ENCODE measurements at places on chromosomes 6 and 20. TPM values are rescaled to one million over a fixed set of nuclear protein-coding genes. Genes with fewer than 3 reads are reported as not detected.
A peak's percentile ranks its signal among the peaks of the same experiment; 100 is the strongest.

Gene TBXT
- total RNA-seq: not detected

Gene GABRR1
- not detected for total RNA-seq

Gene BTN1A1
- total RNA-seq: not detected

Gene BEND6
- total RNA-seq: 0.24 TPM

Gene HTR1B
- not detected for total RNA-seq

Gene BCLAF1
- 109 TPM for total RNA-seq

Gene SMLR1
- total RNA-seq: not detected

Gene IMPG1
- not detected for total RNA-seq

GRCh38 chr20:24795436-24795835 is 153.6 kb upstream of the CST7 start:
- DNase-seq: peak; percentile 23

DNA sequence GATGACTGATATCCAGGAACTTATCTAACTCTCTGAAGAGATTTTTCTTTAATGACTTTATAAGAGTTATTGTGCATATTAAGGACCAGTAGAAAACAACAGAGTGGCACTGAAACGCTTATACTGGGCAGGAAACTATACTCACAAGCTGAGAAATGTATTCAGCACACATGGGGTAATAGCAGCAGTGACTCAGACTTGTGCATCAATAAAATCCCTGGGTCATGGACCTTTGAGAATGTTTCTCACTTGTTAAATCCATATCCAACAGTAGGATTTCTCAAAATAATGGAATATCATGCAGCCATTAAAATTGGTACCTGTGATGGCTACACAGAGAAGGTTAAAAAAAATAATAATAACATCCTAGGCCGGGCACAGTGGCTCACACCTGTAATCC is 219.5 kb downstream of the BTBD9 start:
- no peak for DNase-seq

- DNase-seq: no peak
Observed at GRCh38 chr6:49552596-49552995, 2.1 kb downstream of the C6orf141 start.

DNA sequence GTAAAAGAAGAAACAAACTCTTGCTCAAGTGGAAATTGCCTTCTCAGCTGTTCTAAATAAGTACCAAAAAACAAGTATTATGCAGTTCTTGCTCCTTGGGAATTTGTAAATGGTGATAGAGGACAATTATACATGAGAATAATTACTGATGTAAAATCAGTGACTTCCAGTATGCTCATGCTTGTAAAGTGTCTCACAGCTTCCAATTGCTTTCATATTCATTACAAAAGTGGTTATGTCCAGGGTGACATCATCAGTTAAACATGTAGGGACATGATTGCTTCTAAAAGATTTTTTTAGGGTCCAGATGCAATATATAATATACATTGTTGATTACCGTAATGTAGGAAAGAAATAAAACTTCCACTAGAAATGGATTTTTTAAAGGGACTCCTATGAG is 122.8 kb upstream of the B3GAT2 start:
- DNase-seq: no peak

- no peak for DNase-seq
Observed at GRCh38 chr20:57244627-57245214, 21.7 kb downstream of the BMP7 start.

GRCh38 chr20:16500197-16500596 is 73.1 kb downstream of the KIF16B start:
- DNase-seq: no peak

DNA sequence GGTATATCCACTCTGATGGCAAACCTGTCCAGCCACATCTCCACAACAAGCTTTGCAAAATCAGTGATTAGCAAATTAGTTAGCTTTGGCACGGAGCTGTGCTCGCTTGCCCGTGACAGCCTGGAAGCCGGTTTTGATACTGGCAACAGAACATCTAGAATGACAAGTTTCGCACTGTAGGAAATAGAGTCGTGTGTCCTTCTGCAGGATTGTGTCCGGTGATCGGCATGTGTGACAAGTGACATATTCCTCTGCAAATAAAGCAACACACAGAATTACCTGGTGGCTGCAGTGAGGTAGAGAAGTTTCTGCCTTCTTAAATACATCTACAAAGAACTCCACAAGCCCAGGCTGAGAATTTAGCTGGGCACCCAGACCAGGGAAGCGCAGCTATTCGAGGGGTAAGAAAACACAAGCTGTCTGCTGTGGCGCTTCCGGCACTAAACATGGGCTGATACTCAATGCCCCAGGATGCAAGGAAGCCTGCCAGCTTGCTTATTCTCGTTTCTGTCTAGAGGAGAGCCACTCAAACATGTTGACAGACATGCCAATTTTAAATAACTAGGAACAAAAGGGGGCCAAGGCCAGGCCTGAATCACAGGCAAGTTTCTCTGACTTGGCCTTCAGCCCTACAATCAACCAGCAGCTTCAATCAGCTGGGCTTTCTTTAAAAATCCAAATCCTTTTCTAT is 22.2 kb downstream of the EIF2S2 start:
- no peak for DNase-seq

DNA sequence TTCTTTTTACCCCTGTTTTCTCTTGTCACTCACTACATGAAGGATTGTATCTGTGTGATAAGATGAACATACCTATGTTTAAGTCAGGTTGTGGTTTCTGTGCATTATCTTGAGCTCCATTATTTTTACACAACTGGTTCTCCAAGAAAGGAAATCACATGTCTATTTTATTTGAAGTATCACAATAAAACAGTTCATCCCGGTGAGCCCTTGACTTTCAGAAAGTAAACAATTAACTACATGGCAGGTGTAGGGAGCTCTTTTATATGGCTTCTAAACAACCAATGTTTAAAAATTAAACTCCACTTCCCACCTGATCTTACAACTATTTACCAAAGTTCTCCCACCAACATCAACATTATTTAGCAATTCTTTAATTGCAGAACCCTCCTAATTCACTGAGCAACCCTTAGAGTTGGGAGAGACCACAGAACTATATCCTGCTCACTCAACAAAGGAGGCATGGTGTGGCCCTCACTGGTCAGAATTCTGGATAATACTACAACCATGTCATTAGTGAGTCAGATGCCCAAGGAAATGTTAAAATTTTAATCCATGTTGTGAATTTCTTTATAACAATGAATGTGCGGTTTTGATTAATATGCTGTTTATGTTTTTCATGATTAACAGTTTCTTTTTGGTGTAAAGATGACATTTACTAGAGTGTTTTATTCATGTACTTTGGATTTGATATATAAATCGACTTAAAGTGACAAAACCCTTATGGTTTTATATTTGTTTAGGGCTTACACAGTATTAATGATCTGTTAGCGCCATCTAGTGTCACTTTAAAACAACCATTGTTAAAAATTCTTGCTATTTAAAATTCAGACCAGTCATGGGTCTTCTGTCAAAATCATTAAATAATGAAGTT is 50.0 kb upstream of the SCGN start:
- no peak for DNase-seq

DNA sequence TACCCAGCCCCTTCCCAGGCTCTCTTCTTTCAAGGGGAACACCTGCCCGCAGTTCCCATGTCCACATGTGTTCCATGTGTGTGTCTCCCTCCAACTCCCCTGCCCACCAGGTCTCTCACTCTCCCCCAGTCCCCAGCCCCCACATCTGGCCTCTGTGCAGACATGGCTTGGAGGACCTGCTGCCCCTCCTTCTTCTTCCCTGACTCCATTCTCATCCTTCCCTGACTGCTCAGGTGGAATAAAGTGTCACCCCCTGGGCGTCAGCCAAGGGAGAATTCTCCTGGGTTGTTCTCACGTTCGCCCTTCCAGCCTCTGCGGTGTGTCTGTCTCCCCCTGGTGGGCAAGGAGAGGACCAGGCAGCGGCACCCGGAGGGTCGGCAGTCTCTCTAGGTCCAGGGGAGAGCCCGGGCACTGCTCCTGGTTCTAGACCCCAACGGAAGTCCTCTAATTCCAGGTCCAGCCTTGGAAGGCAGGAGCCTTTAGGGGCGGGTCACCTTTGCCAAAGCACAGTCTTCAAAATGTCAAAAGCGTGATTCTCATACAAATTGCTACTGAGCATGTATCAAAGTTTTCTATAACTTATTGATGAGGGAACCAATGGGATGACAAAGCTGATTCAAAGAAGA is 50.5 kb downstream of the EBF4 start:
- no peak for DNase-seq

GRCh38 chr6:102759415-102759814 is 1365.9 kb downstream of the GRIK2 start:
- DNase-seq: no peak

DNA sequence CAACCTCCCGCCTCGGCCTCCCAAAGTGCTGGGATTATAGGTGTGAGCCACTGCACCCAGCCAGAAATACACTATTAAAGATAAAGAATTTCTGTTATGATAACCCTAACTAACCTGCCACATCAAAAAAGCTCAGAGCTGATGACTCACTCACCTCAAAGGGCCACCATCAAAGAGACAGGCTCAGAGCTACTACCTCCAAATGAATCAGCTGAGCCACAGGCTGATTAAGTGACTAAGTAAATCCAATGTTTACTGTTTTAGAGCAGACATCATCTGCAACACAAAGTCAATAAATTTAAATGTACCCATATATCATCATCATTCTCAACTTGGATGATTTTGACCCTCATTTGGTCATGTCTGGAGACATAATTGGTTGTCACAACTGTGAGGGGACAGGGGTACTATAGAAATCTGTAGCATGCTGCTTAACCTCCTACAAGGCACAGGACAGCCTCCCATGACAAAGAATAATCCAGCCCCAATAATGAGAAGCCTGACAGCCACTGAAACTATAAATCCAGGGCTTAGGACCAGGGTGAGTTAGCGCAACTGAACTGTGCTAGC is 106.5 kb downstream of the ATP9A start:
- DNase-seq: no peak

GRCh38 chr20:10792291-10792690 is 118.5 kb upstream of the JAG1 start:
- DNase-seq: no peak
